Breast epithelium (tissue), 4 donors: ENCODE measurements at places on chromosomes 1 and 21.
A peak's percentile ranks its signal among the peaks of the same experiment; 100 is the strongest.

DNA sequence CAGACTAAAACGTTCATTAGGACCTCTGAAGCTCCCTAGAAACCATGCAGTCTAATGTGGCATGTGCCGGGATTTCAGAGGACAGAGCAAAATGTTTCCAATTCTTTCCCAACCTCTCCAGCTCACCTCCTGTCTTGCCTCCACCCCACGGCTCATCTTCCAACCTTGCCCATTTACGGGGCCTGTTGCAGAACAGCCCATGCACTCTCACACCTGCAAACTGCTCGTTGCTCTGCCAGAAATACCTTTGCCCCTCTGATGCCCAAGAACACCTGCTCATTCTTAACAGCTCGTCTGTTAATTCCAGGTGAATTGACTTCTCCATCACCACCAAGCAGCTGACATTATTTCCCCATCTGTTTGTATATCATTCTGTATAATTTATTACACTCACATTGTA is 53.9 kb upstream of the LBR start:
- peak; percentile 7 for DNase-seq

DNA sequence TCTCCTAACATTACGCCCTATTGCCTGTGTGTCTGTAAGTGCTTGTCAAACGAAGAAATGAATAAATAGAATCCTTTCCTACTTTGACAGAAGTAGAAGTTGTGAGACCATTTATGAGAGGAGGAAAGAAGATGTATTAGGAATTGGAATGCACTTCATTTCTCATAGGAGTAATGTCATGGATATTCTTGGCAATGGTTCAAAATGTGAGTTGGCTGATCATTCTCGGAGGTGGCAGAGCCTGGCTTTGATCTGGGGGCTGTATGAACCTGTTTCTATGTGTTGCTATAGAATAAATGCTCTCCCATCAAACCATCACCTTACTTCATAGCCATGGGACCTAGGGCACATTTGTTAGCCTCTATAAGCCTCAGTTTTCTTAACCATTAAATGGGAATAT is 10.1 kb upstream of the SERBP1 start:
- no peak for DNase-seq

- no peak for DNase-seq
Observed at GRCh38 chr1:8443558-8444194, 125.8 kb downstream of the SLC45A1 start.

- no peak for DNase-seq
Observed at GRCh38 chr1:44322367-44322766, 32.7 kb downstream of the ERI3 start.

- no peak for DNase-seq
Observed at GRCh38 chr1:93221913-93222312, 41.4 kb downstream of the CCDC18 start.

GRCh38 chr1:229035054-229035747 is 235.7 kb upstream of the RAB4A start:
- no peak for DNase-seq
